ENCODE measurements at places on chromosomes 7 and 10. TPM values are rescaled to one million over a fixed set of nuclear protein-coding genes. Genes with fewer than 3 reads are reported as not detected.

GRCh38 chr10:133379152-133379800, at the start of gene PAOX:
TSS of gene PAOX (plus strand) at chr10:133379262. CDS start at chr10:133379317, 55 bp downstream.
- DNase-seq, result no peak

DNA sequence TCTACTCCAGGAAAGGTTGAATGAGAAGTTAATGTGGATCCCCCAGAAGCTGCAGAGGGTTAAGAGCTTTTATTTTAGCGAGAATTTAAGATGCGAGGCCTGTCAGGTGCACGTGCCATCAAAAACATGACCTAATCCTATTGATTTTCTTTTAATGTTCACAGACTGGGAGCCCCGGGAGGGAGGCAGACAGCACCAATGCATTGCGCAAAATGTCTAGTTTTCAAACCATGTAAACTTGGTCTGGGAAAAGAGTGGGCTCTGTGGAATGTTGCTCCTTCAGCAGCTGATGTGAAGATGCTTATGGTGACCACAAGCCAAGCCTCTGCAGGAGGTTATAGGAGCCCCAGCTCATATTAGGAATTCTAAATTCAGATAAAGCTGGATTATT, 172.0 kb upstream of the ITGB1 start:
- DNase-seq, result no peak

DNA sequence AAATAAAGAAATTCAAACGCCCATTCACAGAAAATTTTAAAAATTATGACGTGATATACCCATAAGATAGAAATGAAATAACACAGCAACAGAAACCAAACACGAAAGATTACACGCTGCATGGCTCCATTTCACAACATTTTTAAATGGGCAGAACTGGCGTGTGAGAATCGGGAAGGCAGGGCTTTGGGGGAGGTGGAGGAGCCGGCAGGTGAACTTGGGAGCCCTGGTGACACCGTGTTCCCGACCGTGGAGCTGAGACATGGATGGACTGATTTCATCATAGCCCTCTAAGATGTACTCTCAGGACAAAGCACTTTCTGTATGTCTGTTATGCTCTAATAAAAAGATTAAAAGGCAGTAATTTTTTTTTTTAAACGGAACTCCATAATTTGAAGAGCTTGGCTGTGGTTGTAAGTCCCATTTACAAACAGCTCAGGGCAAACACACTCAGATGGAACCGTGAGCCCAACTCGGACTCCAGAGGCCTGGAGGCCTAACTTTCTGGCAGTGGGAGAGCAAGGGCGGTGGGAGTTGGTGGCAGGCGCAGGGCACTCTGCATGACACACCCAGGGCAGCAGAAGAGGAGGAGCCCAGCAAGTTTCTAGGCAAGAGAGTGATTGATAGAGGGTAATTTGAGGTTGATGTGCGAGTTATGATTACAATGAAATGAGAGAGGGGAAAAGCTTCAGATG, 203.4 kb downstream of the MAD1L1 start:
- DNase-seq, result no peak

APBB1IP gene
- total RNA-seq, result 9.5 TPM

ICA1 gene
- 14.9 TPM for total RNA-seq

ABCB4 gene
- total RNA-seq, result 6.3 TPM

Measured in skin of body (tissue), 3 donors.